SW 1271 (cell line): ENCODE measurements at places on chromosomes 3 and 15.

GRCh38 chr3:173342679-173343078, 54.9 kb upstream of the NLGN1 start:
- DNase-seq: no peak

DNA sequence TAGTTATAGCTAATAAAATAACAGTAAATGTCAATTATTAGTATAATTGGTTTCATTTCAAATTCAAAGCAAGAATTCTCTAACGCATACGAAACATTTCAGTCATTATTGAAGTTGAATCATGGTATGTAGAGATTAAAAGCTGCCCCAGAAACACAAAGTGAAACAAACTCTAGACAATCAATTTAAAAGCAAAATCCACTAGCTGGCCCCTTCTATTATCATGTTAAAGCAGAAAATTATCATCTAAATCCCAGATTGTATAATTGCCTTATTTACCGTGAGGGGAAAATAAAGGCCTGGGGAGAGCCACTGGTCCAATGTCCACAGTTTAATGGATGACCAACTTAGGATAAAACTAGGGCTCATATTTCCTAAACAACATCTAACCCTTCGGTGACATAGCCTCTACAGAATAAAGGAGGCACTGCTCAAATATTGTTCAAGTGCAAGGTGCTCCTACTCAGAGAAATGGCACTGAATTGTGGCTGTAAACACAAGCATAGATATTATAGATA, 110.9 kb upstream of the THRB start:
- DNase-seq: no peak

DNA sequence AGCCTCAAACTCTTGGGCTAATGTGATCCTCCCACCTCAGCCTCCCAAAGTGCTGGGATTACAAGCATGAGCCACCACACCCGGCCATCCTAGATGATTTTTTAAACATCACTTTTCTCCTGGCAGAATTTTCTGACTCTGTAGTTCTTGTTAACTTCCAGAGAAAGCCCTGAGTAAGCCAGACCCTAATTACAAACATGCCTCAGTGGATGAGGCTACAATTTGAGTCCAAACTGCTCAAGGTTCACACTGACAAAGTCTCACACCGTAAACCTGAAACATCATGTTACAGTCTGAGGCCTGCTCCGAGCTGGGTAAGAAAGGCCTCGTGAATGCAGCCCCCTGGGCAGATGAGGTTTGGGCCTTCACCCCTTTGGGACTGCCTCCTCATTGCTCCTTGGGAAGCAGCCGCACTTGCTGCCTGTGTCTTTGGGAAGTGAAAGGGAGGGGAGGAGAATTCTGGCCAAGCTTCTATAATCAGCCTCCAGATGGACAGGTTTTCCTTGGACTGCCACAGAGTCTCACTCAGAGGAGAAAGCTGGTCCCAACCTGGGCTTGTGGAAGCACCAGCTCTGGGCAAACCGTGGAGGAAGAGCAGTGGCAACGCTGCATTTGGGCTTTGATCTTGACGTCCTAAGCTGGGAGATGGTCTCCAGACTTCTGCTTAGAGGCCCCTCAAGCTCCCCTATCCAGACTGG, 46.0 kb downstream of the CA12 start:
- no peak for DNase-seq

DNA sequence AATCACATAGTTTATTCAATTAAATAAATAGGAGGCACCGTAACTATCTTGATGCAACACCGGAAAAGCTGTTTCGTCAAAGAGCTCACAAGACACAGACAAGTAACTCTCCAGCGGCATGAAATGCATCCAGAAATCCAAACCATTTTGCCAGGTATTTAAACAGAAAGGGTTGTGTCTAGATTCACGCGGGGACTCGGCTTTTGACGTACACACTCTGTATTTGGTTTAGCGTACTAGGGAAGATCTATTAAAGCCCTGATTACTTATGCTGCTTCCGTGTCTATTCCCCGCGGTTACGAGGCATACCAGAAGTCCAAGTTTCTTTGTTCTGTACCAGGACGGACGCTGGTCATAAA, 718 bp downstream of the BNIP2 start:
- DNase-seq: peak; percentile 62

DNA sequence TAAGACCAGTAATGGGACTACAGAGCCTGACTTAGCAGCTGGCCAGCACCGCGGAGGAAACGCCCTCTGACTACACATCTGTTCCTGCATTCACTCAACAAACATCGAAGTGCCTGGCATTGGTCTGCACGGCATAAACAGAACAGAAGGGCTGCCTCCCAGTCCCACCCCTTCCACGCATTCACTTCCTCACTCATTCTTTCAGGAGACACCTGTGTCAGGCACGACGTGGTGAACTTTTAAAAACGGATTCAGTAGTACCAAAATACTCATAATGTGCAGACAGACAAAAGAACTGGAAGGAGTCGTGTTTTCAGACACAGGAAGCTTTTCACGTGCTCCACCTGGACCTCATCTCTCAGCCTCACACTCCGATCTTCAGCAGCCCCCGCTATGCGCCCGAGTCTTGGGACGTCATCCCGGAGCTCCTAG, 123.3 kb downstream of the XXYLT1 start:
- DNase-seq: no peak

- DNase-seq: no peak
Measured at GRCh38 chr3:51401735-51402134, 10.7 kb downstream of the RBM15B start.

- DNase-seq: no peak
Measured at GRCh38 chr3:156633335-156633734, 41.1 kb upstream of the TIPARP start.

GRCh38 chr3:4615750-4616149, 122.6 kb downstream of the ITPR1 start:
- DNase-seq: no peak

- DNase-seq: no peak
Measured at GRCh38 chr3:101091489-101091888, 98.3 kb upstream of the ABI3BP start.

DNA sequence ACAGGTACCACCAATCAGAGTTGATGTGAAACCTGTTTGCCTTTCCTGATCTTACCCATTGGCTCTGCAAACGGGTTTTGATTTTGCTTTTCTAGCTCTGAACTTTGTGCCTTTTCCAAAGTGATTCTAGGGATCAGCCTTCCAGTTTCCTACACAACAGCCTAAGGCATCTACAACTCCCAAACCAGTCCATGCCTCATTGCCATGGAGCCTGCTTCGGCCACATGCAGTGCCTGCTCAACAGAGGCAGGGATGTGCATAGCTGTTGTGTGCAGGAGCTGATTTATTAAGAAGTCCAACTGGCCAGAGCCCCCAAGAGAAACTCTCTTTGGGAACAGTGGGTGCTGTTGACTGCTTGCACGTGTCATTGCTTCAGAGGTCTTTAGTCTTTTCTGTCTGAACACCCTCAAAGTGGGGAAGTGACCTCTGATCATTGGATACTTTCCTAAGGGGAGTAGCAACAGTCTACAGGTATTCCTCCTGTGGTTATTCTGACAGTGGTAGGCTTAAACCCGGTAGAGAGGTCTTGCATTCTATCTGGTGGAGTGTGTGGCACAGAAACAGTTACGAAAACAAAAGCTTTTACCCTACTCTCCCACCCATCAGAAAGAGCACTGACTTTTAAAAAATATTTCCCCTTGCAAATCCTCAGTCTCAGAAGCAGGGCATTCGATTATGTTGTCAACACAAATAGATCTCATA, 36.6 kb upstream of the THSD4 start:
- no peak for DNase-seq

DNA sequence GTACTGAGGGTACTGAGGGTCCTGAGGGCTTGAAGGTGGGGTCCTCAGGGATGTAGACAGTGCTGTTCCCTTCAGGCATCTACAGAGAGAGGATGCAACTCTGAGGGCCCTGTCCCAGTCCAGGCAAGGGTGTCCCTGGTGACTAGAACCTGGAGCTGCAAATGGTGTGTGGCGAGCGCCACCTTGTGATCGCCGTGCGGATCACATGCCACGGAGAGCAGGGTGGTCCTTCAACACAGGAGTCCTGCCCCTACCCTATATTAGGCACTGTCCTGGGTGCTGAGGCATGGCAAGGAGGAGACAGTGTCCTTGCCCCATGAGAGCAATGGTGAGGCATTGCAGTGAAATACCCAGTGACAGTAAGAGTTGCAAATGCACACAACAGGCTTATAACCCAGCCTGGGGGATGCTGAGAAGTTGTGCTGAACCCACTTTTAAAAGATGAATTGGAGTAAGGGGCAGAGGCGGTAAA, 23.6 kb downstream of the RHCG start:
- DNase-seq: peak; percentile 52

GRCh38 chr3:157263027-157263426, 103.1 kb upstream of the CCNL1 start:
- no peak for DNase-seq

DNA sequence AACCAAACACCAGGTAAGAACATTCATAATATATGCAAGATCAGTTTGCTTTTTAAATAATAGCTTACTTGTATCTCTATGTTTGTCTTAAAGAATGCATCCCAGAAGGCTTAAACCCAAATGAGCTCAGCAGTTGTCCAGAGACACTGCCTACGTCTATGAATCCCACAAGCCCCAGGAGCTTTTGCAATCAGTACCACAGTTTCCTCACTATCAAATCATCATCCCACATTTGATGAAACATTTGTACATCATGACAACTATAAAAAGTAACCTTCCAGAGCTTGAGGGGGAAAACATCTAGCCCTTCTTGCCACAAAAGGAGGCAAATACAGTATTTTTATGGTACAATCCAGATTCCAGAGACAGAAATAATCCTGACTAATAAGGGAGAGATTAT, 63.7 kb downstream of the ATP8B4 start:
- no peak for DNase-seq

GRCh38 chr3:145118303-145118702, 1042.7 kb downstream of the PLOD2 start:
- no peak for DNase-seq

GRCh38 chr3:127150513-127151250, 42.2 kb upstream of the PRR23E start:
- DNase-seq: no peak

DNA sequence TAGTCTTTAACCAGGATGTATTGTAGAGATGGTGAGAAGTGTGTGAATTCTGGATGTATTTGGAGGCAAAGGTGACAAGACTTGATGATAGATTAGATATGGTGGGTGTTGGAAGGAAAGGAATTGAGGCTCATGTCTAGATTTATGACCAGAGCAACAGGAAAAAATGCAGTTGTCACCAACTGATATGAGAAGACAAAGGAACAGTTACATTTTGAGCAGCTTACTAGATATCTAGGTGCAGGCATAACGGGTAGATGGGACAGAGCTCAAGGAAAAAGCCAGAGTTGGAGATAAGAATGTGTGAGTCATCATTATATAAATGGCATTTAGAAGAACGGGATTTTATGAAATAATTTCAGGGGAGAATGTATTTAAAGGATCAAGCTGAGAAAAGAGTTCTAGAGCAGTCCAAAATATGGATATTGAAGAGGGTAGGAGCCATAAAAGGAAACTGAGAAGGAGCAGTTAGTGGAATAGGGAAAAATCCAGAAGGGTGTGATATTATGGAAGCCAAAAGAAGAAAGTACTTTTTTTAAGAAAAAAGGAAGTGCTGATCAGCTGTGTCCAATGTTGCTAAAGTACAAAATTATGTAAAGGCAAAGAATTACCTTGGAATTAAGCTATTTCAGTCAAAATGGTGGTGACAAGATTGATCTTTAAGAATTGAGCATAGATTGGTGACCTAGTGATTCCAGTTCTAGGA, 262.5 kb downstream of the CGGBP1 start:
- DNase-seq: no peak

DNA sequence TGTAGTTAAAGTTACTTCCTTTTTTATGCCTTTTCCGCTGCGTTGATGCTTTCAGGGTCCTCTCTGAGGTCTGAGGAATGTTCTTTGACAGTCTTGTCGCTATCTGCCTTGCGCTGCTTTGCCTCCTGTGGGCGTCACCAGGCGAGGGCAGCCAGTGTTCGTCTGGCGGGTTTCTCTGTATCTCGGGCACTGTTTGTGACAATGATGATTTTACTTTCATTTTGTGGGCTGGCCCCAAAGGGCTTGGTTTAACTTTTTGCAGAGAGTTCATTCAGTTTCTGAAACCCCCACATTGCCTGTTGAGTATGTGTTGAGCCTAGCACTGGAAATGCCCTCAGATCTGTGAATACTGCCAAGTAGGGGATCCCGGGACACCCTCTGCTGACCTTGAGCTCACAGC, 24.6 kb upstream of the SACM1L start:
- no peak for DNase-seq

DNA sequence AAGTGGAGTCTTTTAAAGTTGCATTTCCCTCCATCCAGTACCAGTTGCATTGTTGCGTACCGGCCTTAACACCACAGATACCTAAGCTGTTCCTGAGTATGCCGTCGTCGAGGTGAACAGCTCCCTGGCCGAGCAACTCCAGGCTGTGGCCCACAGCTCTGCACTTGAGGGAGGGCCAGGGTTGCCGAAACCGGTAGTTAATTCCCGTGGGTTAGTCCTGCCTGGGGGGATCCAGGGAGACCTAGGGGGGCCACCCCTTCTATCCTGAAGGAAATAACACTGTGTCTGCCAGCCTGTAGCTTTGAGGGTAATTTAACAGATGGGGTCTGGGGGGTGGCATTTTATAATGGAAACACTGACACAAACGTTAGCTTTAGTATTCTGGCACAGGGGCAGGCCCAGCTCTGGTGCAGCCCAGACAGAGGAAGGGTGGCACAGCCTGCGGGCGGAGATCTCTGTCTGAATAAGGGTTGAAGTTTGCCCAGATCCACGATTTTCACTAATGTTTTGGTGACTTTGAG, 60.8 kb downstream of the RGMA start:
- no peak for DNase-seq

GRCh38 chr15:100902436-100903167, 16.6 kb upstream of the LRRK1 start:
- DNase-seq: no peak

DNA sequence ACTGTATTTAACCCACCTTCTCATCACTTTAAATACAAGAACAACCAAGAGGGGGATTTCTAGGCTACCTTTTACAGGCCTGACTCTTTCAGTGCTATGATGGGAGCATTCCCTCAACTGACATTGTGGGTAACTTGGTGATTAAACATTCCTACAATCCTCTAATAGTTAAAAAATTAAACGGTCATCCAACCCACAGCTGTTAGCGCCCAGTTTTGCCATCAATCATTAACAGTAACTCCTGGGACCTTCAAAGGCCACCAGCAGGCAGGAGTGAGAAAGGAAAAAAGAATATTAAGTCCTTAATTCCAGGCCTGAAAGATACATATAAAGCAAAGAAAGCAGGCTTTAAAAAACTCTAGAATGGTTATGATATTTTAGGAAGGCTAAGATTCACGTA, 512.1 kb downstream of the MAGI1 start:
- no peak for DNase-seq

DNA sequence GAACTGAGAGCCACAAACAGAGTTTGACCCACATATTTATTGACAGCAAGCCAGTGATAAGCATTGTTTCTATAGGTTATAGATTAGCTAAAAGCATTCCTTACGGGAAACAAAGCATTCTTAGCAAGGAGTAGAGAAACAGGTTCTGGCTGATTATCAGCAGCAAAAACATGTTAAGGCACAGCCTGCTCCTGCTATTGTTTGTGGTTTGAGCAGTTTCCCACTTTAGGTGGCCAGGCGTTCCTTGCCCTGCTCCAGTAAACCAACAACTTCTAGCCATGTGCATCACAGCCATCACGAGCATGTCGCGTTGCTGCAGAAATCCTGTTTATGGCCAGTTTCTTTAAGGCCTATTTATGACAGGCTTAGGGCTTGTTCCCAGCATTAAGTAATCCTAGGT, 44.7 kb upstream of the C2CD4B start:
- DNase-seq: no peak

GRCh38 chr15:63363292-63363691, 18.4 kb downstream of the CA12 start:
- no peak for DNase-seq

GRCh38 chr3:15384510-15385237, 42.7 kb downstream of the METTL6 start:
- DNase-seq: no peak
